Thymus (tissue), 14 donors: ENCODE measurements at places on chromosomes 4 and X.

- DNase-seq = no peak
Measured at GRCh38 chr4:70994069-70994366, 569 bp downstream of the DCK start.

DNA sequence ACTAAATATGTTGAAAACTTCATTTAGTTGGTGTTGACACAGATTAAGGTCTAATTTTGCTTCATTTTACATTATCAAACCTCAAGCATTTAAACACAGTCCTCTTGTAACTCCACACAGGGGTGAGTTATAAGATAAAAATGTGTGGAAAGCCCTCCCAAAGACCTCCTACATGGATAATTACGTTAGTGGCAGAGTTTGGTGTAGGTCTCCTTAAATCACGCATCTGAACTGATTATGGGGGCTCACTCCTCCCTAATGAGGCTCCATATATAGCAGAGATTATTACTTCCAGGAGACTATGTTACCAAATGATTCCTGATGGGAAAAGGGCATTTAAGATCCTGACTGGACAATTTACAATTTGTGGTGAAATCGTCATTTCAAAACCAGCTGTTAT is 32.2 kb upstream of the VCX3B start:
- DNase-seq = no peak

- DNase-seq = no peak
Measured at GRCh38 chr4:185774845-185775680, 36.9 kb downstream of the SORBS2 start.

- no peak for DNase-seq
Measured at GRCh38 chr4:16992566-16993225, 94.3 kb upstream of the LDB2 start.

DNA sequence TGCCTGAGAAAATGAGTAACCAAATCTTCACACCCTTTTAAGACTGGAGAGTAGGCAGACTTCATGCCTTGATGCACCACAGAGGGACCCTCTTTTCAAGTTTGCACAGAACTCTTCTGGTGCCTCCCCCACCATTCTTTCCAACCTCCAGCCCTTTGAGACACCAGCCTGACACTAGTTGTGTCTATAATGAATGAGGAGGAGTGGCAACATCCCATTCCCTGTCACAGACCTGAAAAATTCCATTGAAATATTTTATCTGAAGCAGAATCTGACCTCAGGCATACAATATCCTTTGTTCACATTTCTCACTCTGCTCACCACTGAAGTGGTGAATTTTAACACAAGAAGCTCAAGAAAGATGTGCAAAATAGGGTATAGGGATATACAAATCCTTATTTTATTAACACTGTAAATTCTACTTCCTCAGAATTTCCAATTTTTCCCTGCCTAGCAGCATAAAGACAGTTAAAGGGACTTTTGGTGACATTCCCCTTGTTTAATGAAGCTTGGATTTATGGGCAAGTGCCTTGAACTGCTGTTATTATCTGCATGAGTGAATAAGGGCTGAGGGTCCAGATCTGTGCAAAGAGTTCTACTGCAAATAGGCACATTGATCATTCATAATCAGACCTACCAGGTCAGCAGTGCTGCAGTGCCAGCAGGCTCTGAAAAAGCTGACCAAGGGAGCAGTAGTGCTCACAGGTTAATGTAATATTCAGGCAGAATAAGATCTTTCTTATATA is 149.9 kb upstream of the PAQR3 start:
- no peak for DNase-seq

DNA sequence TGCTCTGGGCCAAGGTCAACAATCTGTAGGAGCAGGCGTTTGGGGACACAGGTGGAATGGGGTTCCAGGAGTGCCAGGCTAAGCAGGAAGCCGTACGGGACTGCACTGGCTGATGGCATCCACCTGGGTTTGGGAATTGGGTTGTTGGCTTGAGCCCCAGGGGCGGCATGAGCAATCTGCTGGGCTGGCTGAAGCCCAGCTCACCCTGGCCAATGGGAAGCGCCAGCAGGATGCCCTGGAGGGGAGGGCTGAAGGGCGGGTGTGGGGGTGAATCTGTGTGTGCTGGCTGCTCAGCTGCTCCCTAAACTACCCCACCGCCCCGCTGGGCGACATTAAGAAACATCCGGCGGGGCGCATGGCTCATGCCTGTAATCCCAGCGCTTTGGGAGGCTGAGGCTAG is 8.9 kb upstream of the RGS12 start:
- DNase-seq = no peak

DNA sequence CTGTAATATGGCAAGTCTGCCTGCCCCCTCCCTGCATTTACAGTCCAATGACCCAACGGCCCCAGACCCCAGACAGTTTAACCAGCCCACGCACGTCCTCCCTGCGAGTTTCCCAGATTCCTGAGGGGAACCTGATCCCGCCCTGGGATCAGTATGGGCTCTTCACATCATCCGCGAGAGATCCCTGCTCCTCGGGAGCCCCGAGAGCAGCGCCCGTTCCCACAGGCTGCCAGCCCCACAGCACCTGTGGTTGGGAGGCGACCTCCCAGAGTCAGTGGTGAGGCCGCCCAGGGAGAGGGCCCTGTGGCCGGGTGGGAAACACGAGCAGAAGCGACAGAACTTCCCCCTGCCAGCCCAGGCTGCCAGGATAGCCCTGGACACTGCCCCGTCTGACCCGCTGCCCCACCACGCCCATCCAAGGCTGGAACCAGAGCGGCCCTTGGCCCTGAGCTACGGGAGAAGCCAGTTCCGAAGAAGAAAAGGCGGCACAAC is 32.8 kb downstream of the TSC22D3 start:
- no peak for DNase-seq

DNA sequence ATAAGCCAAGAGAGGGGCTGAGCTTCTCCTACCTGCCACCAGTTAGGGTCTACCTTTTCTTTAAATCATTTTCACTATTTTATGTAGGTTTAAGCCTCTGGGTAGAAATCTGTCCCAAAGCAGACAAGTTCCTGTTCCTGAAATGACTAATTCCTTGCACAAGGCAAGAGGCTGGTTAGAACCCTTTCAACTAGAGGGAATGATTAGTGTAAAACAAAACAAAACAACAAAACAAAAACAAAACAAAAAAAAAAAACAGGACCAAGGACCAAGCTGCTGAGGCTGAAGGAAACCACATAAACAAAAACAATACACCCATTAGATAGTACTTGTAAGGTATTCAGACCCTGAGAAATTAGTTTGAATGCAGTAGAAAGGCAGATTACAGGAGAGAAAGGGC is 62.7 kb downstream of the MAML3 start:
- DNase-seq = no peak

- DNase-seq = peak; percentile 44
Measured at GRCh38 chr4:168917138-168917779, 92.8 kb downstream of the CBR4 start.
